Kidney (tissue), 22 donors: ENCODE measurements at places on chromosomes 4 and X. TPM values are rescaled to one million over a fixed set of nuclear protein-coding genes. Genes with fewer than 3 reads are reported as not detected.

DNA sequence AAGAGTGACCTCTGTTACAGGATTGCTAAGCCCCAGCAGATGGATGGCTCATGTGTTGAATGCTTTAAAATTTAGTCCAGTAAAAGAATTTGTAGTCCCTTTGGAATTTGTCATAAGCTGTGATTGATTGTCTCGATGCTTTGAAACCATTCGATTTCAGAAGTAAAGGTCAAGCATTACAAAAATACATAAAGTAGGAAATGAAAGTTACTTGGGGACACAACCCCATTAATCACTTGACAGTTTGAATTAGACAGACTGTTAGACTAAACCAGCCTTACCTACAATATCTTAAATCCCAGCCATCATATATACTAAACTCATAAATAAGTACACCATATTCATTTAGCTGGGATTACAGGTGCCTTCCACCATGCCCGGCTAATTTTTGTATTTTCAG is 6.6 kb downstream of the REST start:
- H3K27ac ChIP-seq = no peak overlapping the region
- H3K4me3 ChIP-seq = no peak overlapping the region
- H3K4me1 ChIP-seq = no peaks in the 10 kb centered on the region
- DNase-seq = no peak
- H3K27me3 ChIP-seq = no peaks in the 10 kb centered on the region

GRCh38 chr4:79653871-79654270 is 245.8 kb upstream of the GK2 start:
- H3K36me3 ChIP-seq = no peaks in the 10 kb centered on the region
- DNase-seq = no peak
- H3K4me3 ChIP-seq = no peak overlapping the region

- DNase-seq = no peak
- H3K27ac ChIP-seq = no peak overlapping the region
- H3K27me3 ChIP-seq = no peaks in the 10 kb centered on the region
Measured at GRCh38 chr4:128163177-128164117, 102.3 kb downstream of the LARP1B start.

Gene SORCS2
- 6.1 TPM for polyA plus RNA-seq

Gene SPANXN4
- not detected for polyA plus RNA-seq

DNA sequence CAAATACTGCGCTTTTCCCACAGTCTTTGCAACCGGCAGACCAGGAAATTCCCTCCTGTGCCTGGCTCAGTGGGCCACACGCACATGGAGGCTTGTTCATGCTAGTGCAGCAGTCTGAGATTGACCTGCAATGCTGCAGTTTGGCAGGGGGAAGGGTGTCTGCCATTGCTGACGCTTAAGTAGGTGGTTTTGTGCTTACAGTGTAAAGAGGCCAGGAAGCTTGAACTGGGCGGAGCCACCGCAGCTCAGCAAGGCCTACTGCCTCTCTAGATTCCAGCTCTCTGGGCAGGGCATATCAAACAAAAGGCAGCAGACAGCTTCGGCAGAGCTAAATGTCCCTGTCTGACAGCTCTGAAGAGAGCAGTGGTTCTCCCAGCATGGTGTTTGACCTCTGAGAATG is 390.5 kb upstream of the TECRL start:
- H3K27ac ChIP-seq = no peak overlapping the region
- no peak for DNase-seq
- H3K36me3 ChIP-seq = no peaks in the 10 kb centered on the region
- H3K4me3 ChIP-seq = no peak overlapping the region
- no peaks in the 10 kb centered on the region for H3K27me3 ChIP-seq

Gene WNK3
- 0.75 TPM for polyA plus RNA-seq

DNA sequence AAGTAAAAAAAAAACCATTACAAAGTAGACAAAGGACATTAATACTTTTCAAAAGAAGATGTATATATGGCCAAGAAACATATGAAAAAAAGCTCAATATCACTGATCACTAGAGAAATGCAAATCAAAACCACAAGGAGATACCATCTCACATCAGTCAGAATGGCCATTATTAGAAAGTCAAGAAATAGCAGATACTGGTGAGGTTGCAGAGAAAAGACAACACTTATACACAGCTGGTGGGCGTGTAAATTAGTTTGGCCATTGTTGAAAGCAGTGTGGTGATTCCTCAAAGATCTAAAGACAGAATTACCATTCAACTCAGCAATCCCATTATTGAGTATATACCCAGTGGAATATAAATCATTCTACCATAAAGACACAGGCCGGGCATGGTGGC is 39.3 kb downstream of the TASL start:
- no peaks in the 10 kb centered on the region for H3K36me3 ChIP-seq
- H3K4me3 ChIP-seq = no peak overlapping the region
- no peaks in the 10 kb centered on the region for H3K4me1 ChIP-seq
- no peak for DNase-seq

Gene PCDH10
- 0.69 TPM for polyA plus RNA-seq

- H3K27me3 ChIP-seq = no peaks in the 10 kb centered on the region
- H3K4me3 ChIP-seq = no peak overlapping the region
- no peaks in the 10 kb centered on the region for H3K36me3 ChIP-seq
- DNase-seq = no peak
- no peaks in the 10 kb centered on the region for H3K4me1 ChIP-seq
Measured at GRCh38 chr4:7423391-7423790, 11.3 kb downstream of the PSAPL1 start.

Gene GASK1B
- 6.5 TPM for polyA plus RNA-seq

GRCh38 chr4:24763631-24764297 is 31.6 kb upstream of the SOD3 start:
- H3K36me3 ChIP-seq = no peaks in the 10 kb centered on the region
- H3K27me3 ChIP-seq = no peaks in the 10 kb centered on the region
- H3K4me3 ChIP-seq = no peak overlapping the region

DNA sequence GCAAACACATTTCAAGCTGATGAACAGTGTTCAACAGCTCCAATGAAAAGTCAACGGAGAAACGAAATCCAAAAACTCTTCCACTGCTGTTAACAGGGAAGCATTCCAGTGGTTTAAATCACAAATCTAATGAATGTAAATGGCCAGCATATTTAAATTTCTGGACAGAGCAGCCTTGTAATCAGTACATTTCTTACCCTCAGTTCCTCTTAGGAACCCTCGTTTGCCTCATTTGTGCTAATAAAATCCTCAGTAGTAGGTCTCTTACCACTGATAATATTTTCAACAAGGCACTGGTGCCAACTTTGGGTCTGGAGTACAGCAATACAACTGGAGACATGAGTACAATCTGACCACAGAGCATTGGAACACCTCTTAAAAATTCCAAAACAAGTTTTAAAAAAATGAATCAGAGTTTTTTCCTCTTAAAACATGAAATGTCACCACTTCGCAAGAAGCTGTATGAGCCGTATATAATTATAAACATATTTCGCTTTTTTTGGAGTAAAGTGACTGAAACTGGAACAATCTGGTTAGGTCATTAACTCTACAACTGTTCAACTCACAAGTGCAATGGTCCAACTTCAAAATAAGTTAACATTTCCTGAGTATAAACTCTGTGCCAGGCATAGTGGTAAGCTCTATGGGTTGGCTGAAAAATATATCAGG is 211.2 kb downstream of the CPEB2 start:
- no peak overlapping the region for H3K4me3 ChIP-seq
- no peaks in the 10 kb centered on the region for H3K27me3 ChIP-seq
- no peaks in the 10 kb centered on the region for H3K36me3 ChIP-seq

Gene MAPK10
- polyA plus RNA-seq = 27.6 TPM

Gene MAGEA1
- not detected for polyA plus RNA-seq

DNA sequence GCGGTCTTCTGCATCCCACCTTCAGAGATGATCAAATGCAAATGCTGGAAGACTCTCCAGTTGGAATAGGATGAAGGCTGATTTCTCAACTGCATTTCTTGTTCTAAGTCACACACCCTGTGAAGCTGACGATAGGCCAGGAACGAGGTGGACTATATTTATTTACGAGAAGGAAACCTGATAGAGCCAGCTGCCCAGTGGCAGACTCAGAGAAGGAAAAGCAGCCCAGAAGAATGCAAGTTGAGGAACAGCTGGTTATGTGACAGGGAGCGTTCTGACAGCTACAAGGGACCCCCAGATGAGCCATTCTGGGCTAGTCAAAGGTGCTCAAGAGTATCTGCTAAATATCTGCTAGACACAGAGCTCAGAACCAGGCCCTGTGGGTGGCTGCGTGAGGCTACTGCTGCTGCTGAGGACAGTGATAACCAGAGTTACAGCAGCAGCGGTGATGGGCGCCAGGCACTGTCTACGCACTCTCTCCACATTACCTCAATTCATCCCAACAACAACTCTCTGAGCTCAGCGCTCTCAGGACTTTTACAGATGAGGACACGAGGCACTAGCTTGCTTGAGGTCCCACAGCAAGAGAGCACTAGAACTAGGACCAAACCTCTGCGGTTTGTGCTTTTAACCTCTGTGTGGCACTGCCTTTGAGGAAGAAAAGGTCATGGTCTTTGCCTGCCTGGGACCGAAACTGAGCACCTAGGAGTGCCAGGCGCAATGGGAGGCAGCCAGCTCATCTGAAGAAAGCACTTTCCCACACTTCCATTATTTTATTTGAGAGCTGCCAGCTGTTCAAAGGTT is 69.0 kb downstream of the GATB start:
- DNase-seq = no peak
- peaks cover 7% of the 10 kb centered on the region for H3K4me1 ChIP-seq
- H3K36me3 ChIP-seq = peaks cover under 1% of the 10 kb centered on the region
